ENCODE measurements at places on chromosomes 7 and 10.

GRCh38 chr7:3634396-3634795 is 333.3 kb downstream of the SDK1 start:
- no peak for DNase-seq

- DNase-seq, result no peak
Measured at GRCh38 chr10:101716891-101717659, 22.1 kb upstream of the FBXW4 start.

DNA sequence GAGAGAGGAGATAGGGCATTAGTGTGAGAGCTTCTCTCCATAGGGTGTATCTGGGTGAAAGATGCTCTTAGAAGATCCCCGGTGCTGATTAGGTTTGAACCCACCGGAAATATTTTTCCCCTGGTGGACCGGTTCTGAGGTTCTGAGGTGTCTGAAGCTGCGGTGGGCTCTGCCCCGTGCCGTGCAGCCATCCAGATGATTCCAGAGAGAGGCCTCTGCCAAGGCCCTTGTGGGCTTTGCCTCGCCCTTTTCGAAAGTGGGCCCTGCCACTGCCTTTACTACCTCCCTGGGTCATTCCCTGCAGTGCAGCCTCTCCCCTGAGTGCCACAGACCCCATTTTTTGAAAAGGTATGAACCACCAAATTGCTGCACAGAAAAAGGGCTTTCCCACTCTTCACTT is 2.8 kb downstream of the GIMAP8 start:
- DNase-seq, result no peak

GRCh38 chr10:102133373-102134195 is 744 bp downstream of the PPRC1 start:
- peak; percentile 48 for DNase-seq

- no peak for DNase-seq
Measured at GRCh38 chr7:3404501-3404900, 103.4 kb downstream of the SDK1 start.

DNA sequence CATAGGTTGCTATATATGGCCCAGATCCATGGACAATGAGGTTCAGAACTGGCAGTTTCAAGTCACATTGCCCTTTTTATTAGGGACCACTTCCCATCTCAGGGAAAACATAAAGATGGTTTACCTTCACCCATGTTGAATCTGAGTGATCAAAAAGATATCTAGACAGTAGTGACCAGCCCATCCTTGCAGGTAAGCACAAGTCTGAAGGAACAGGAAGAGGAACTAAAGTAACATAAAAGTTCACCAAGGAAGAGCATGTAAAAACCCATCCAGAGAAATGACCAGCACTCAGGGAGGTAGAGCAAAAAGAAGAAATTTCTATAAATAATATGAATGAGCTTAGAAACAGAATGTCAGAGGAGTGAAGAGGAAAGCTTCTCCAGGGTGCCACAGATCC is 382.5 kb downstream of the PARD3 start:
- DNase-seq, result no peak

DNA sequence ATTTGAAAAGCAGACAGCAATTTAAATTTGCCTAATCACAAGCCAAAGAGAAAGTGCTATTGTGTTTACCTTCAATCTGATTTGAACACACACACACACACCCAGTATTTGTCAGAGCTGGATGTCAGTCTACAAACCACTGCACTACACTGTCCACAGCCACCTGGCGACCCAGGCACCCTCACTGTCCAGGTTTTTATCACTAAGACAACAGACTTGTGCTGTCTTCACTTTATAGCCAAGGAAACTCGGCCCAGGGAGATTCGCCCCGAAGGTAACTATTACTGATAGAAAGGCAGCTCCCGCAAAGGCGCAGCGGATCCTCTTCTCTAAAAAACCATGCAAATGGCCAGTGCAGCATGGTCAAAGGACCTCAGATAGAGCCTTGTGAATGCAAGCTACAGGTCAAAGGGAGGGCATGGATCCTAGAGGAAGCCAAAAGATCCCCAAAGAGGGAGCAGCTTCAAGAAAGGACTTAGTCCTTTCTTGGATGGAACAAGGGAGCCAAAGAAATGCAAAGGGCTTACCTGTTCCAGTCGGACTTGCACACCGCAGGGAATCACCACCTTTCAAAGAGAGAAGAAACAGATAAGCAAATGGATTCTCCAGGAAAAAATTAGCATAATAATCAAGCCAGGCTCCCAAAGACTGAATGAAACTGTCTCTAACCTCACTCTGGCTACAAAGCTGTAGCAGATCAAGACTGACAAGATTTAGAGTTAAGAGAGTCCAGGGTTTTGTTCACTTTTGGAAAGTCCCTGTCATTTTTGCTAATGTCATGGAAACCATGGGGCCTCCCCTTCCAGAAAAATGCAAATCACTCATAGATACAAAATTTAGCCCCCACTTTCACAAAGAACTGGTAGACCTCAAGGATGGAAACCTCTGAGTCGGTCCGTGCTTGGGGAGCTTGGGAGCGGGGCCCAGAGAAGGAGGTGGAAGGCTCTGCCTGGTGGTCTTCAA is 101.1 kb downstream of the TNS3 start:
- DNase-seq, result no peak

DNA sequence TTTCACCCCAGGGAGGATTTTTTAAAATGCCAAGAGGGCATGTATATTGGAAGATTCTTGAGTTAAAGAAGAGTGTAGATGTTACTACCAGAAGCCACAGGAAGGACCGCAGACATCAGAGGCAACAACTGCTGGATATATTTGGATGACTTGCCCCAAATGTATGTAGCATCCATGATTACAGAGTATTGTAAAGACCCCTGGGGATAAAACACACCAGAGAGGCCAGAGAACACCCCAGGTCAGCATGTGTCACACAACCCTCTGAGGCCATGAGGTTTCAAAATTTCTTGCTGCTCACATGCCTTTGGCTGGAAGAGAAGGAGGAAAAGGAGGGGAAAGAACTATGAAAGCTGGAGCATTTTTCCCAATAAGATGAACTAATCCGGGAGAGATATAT is 108.0 kb upstream of the LSM8 start:
- DNase-seq, result no peak

Measured in activated naive CD8-positive, alpha-beta T cell treated with anti-CD3 and anti-CD28 coated beads, Interleukin-2, amount 50 U/mL, for 16 hours (primary cell).